ENCODE measurements at places on chromosomes 13 and 19.

DNA sequence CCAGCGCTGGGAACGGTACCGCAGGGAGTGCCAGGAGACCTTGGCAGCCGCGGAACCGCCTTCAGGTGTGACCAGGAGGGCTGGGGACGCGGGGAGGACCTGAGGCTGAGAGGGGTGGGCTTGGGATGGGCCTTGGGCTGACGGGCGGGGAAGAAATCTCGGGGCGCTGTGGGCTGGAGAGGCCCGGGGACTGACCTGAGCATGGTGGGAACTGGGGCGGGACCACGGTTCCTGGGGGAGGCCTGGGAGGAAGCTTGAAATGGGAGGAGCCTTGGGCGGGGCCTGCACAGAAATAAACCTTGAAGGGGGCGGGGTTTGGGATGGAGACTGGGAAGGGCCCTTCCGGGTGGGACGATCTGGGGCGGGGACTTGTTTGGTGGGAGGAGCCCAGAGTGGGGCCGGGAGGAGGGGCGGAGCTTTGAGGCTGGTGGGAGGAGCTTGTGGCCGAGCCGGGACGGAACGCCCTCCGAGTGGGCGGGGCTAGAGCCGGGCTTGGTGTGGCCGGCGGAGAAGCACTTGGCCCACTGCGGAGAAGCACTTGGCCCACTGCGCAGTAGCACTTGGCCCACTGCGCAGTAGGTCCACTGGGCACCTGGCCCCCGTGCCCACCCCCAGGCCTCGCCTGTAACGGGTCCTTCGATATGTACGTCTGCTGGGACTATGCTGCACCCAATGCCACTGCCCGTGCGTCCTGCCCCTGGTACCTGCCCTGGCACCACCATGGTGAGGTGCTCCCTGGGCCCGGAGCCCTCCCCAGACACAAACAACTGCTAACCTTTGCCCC lies 2.8 kb downstream of the GIPR start:
- peak; percentile 61 for DNase-seq

DNA sequence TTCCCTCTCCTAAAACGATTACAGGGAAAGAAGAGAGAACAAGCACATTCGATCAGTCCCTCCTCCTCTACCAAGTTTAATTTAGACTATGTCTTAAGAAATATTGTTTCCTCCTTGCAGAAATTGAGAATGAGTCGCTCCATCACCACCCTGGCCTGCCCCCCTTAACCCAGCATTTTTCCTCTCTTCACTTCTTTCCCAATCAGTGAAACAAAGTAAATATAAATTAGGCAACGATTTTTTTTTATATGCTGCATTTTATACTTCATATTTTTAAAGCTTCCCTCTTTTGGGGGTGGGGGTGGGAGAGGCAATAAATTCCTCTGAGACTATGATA lies 300.0 kb downstream of the SPRY2 start:
- no peak for DNase-seq

DNA sequence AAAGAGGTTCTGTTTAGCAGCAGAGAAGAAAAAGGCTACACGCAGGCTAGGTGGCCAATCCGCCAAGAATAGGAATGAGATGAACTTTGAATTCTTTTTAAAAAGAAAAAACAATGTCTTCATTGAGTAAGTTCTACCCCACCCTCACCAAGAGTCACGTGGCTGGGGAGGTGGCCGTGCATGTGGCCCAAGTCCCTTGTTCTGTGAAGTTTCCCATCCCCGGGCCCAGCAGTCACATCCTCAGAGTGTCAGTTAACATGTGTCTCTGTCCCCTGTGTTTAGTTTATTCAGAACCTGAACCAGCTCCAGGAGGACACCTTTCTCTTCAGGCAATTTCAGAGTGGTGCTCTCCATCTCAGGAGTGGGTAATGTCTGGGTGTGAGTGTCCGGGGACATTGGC lies 57.1 kb upstream of the MCF2L start:
- no peak for DNase-seq

DNA sequence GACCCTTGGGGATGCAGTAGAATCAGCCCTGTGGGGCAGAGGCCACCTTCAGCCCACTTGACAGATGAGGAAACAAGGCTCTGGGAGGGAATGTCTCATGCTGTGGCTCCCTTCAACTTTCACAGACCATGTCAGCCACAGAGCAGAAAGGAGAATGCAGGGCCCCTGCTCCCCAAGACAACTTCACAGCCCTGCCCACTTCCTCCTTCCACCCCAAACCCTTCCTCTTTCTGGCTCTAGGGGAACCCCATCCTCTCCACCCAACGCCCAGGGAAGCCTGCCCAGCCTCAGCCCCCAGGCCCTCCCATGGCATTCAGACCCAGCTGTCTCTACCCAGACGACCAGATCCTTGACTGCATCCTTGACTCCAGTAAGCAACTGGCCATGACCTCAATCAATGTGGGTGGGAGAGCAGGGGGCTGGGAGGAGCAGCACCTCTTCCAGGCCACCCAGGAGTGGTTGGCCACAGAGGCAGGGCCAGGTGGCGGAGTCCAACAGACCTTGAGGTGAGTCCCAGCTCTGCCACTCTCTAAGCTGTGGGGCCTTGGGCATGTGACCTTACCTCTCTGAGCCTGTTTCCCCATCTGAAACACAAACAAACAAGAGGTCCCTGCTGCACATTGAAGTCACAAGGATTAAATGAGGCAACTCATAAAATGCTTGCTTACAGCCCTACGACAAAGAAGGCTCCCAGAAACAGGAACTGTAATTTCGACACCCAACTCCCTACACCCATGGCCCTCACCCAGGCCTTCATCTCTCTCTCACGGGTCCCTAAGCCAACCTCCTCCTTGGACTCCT lies 15.8 kb downstream of the DEDD2 start:
- peak; percentile 36 for DNase-seq

DNA sequence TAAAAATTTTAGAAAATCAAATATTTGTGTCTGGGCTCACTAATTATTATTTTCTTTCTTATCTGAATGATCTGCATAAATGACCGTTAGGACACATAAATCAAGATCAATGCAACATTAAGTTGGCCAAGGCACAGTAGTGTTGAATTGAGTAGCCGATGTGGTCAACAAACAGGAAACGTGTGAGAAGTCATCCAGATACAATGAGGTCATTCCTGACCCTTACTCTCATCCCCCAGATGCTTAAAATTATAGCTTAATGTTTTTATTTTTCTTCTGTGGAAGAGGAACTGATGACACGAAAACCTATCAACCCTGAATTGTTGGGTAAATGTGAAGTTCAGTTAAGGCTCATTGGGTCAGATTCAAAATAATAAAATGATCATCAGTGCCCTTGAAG lies 222.9 kb downstream of the RFC3 start:
- DNase-seq: no peak

GRCh38 chr13:112685896-112686295 lies 3.9 kb upstream of the ATP11A start:
- no peak for DNase-seq

GRCh38 chr13:81283062-81283461 lies 942.1 kb upstream of the SPRY2 start:
- no peak for DNase-seq

GRCh38 chr19:6047741-6048251 lies 62.5 kb downstream of the RFX2 start:
- no peak for DNase-seq

DNA sequence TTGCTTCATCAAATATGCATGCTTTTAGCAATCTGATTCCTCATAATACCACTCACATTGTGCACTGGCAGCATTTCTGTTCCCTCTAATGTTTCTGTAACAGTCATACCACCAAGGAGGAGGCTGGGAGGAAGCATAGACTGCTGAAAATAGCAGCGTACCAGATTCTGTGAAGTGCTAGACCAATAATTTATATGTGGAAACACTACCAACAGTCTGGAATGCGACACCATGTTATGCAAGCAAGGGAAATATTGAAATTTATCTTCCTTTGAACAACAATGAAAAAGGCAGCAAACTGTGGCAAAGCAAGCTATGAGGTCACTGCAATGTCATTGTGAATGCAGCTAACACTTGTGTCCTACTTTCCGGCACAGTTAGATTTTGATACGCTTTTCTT lies 1388.0 kb downstream of the EFNB2 start:
- DNase-seq: no peak

DNA sequence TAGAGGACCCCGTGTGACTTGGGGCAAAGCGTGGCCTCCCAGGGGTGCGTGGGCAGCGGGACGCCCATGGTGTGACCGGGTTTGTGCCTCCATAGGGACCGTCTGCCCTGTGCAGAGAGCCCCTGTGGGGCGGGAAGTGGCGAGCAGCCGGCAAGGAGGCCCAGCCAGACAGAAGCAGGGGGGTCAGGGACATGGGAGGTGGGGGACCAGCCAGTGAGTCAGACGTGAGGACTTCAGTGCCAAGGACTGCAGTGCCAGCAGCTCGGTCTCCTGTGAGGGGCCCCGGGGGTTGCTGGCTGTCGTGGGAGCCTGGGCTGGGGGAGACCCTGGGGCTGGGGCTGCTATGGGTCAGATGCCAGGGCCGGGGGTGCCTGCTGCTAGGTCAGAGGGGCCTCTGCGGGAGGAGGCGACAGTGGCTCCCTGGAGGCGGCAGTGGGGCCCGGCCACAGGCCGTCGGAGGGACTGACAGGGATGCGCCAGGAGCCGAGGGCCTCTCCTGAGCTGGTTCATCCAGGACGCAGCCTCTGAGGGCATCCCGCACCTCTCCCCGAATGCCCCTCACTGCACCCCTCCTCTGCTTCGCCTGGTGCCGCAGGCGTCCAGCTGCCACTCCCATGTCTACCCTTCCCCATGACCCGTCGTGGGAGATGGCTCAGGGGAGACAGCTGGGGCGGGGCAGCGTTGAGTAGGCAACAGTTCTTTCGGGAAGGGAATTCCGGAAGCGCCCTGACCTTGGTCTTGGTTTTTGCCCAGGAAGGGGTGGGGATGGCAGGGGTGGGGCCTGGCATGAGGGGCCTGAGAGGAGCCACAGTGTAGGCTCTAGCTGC lies 80.0 kb downstream of the KDM4B start:
- DNase-seq: no peak

- no peak for DNase-seq
Observed at GRCh38 chr19:4754248-4754647, 30.6 kb upstream of the DPP9 start.

GRCh38 chr19:4794971-4795370 lies 3.4 kb downstream of the FEM1A start:
- DNase-seq: no peak

DNA sequence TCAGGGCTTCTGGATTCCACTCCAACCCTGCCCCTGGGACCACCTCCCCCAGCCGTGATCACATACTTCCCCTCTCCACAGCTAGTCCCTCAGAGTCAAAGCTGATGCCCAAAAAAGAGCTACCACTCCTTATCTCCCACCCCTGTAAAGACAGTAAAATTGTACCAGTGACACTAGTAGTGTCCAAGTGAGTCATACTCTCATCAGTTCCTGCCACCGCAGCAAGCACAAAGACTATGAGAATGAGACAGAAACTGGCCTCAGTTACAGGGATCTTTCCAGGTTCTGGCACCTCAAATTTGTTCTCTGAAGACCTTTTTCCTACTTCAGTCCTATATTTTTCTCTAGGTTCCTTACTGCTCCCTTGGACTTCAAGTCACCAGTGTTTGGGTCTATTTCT lies 144.2 kb downstream of the SPRY2 start:
- DNase-seq: no peak

Measured in activated T-cell treated with anti-CD3 and anti-CD28 coated beads, Interleukin-2, amount 50 U/mL, for 1 hour (primary cell).